ENCODE measurements at places on chromosomes 1 and 21. TPM values are rescaled to one million over a fixed set of nuclear protein-coding genes. Genes with fewer than 3 reads are reported as not detected.

Gene RUSC1
- total RNA-seq, result 61.5 TPM

Gene RGS7
- total RNA-seq, result not detected

Gene TRNP1
- total RNA-seq, result 171 TPM

Gene HSD3B2
- total RNA-seq, result not detected

Gene LYPD8
- 0.45 TPM for total RNA-seq

Gene KRTAP19-3
- total RNA-seq, result not detected

Gene SMYD2
- 27.3 TPM for total RNA-seq

Gene VWA1
- 5.3 TPM for total RNA-seq

Gene AKR7A3
- total RNA-seq, result 0.24 TPM

Gene RBP7
- 11.2 TPM for total RNA-seq

Gene CNR2
- not detected for total RNA-seq

Gene NBPF15
- 22.0 TPM for total RNA-seq

Gene OR6N1
- total RNA-seq, result not detected

Gene GBP3
- total RNA-seq, result 2.2 TPM

Gene FOXE3
- not detected for total RNA-seq

Gene USP25
- 13.4 TPM for total RNA-seq

Gene CYP4A22
- not detected for total RNA-seq

Gene SRM
- 209 TPM for total RNA-seq

Gene TNFRSF18
- total RNA-seq, result 0.35 TPM

Data from A549 treated with ZK216348 at 1 μM for 4 hours (cell line).